ENCODE measurements at places on chromosomes 7 and 10.

DNA sequence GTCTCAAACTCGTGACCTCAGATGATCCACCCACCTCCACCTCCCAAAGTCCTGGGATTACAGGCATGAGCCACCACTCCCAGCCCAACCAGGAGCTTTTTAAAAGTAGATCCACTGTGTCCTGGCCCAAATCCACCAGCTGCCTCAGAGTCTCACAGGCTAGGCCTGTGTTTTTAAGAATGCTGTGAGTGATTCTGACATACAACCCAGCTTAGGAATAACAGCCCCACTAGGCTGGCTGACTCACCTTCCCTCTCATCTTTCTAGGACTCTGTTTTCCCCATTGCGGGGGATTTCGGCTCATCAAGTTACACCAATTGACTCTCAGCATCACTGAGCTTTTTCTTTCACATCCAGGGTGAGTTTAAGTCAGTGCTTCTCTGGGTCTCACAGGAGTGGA is 207.6 kb downstream of the SKIDA1 start:
- DNase-seq = no peak

DNA sequence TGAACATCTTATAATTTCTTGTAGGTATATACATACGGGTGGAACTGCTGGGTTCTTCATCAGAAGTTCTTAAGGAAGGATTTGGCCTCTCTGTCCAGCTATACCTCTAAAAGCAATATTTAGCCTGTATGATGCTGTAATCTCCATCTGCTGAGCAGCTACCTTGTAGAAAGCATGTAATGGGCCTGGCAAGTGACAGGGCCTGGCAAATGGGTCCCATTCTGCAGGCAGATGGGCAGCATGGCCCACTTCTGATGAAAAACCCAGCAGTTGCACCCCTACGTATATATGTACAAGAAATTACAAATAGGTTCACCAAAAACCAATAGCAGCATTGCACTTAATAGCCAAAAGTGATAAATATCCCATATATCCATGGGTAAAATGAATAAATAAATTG is 9.0 kb downstream of the PLPP4 start:
- no peak for DNase-seq

GRCh38 chr10:48835781-48836180 is 103.9 kb downstream of the LRRC18 start:
- no peak for DNase-seq

DNA sequence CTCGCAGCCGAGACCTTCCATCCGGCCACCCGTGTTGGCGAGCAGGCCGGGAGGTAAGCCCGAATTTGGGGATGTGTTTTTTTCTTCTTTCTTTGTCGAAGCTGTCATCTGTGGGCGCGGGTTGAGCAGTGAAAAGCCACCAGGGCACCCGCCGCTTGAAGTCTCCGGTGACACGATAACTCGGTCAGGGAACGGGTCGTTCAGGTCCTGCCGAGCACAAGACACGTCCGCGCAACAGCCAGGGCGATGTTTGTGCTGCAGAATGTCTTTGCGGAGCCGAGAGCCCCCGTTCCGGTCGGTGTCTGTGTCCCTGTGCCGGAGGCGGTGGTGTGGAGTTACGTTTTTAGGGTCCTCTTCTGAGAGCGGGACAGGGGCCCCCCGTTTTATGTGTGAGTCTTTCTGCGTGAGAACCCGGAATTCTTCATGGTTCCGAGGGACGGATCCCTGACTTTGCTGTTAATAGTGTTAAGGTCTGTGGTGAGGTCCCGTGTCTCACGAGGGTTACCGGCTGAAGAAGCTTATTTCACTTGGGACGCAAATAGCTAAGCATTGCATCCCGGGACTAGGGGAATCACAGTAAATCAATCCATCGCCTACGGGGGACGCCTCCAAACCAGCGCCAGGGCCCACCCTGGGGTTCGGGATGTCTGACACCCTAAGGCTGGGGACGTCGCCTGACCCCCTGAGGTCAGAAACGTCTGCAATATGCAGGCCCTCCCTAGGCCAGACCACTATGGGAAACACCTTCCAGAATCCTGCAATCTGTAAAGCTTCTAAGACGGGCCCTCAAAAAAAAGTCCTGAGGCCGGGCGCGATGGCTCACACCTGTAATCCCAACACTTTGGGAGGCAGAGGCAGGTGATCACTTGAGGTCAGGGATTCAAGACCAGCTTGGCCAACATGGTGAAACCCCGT is 99.5 kb downstream of the ELFN1 start:
- no peak for DNase-seq

GRCh38 chr10:6986927-6987326 is 406.9 kb upstream of the PRKCQ start:
- no peak for DNase-seq

Data from esophagus squamous epithelium (tissue), 5 donors.